ENCODE measurements at places on chromosomes 7 and 10.

- no peak for DNase-seq
Measured at GRCh38 chr7:85895835-85896234, 709.0 kb upstream of the SEMA3D start.

- DNase-seq, result no peak
Measured at GRCh38 chr7:134866617-134867016, 87.2 kb downstream of the CALD1 start.

- DNase-seq, result no peak
Measured at GRCh38 chr7:90968871-90969270, 295.4 kb upstream of the FZD1 start.

- no peak for DNase-seq
Measured at GRCh38 chr7:26076691-26077090, 75.3 kb upstream of the NFE2L3 start.

DNA sequence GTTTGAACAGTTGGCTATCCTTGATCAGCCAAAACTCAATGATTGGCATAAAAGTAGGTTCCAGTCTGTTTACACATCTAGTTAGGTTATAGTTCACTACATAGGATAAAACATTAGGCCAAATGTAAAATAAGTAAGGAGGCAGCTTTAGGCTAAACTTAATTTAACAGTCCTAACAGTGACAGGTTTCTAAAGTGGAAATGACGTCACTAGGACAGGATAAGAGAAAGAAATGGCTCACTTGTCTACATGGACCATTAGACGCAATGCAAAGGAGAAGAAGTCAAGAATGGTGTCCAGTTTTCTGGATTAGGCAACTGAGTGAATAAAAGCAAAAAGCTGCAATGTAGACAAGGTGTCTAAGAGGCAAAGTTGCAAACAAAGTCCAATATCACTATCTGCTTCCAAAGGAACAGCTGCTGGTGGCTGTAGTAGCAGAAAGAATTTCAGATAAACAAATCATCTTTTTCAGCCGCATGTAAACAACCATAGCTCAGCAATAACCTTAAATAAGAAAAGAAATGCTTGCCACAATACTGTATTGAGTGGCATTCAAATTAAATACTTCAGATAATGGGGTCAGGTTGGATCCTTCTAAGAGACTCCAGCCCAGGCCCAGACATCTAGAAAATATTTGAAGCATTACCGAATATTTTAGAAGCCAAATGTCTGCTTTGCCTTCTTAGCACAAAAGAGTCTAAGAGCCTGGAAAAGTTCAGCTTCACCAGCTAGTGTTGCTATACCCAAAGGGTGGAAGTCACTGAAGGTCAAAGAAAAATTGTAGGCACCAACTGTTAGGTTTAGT lies 154.2 kb downstream of the NEBL start:
- no peak for DNase-seq

- no peak for DNase-seq
Measured at GRCh38 chr7:93945083-93945482, 23.5 kb downstream of the GNG11 start.

DNA sequence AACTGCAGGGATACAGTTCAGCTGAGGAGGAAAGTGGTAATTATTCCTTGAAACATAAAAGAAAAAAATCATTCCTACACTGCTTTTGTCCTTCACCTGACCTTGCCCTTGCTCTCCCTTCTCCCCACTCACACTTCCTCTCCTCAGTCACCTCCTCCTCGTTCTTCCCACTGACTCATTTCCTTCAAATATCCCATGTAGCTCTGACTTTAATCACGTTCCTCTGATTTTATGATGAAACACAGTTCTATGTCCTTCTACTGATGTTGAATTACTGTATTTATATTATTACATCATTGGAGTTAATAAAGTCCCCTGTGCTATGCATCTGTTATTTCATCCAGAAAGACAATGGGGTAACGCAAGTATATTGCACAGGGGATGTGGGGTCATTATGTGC lies 575.6 kb downstream of the POM121L12 start:
- no peak for DNase-seq

- no peak for DNase-seq
Measured at GRCh38 chr7:40544871-40545303, 410.1 kb downstream of the SUGCT start.

GRCh38 chr7:29920491-29920890 lies 69.1 kb downstream of the SCRN1 start:
- DNase-seq, result no peak

DNA sequence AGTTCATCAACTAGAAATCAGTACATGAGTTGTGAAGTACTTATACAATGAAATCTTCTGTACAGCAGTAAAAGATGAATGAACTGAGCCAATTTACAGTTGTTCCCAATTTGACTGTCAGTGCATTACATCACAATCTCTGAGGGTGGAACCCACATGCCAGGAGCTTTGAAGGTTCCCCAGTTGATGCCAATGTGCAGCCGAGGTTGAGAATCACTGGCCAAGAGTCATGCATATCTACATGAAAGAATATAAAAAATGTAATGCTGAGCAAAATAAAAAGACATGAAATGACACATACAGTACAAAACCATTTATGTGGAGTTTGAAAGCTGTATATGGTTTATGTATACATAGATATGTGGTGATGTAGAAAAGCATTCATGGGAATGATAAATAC lies 22.1 kb upstream of the CCNJ start:
- no peak for DNase-seq

DNA sequence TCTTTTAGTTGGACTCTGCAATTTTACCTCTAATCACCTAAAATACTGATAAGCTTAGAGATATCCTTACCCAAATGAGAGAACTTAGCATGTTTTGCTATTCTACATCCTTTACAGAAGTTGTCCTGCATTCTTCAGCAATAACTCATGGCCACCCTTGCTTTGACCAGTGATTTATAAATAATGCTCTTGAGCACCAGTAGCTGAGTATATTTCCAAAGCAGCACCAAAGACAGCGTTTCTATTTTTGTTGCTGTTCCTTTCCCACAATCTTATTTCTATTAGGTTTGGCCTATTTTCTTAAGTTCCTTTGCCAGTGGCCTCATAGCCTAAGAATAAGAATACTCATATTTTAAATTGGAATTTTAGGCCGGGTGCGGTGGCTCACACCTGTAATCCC lies 15.0 kb downstream of the ARPC1A start:
- DNase-seq, result no peak

DNA sequence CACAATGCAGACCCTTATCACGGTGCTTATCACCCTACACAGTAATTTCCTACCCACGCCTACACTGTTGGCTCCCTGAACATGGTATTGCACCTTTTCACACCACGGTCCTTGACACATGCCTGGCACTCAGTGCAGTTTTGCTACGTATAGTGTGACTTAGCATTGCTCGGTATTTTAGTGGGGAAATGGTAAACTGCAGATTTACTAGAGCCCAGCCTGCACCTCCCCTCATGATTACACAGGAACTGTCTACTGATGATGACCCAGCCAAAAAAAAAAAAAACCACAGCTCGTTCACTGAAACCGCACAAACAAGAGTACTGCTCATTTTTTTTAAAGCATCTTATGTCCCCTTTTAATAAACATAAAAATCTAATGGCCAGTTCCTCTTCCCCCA lies 124.2 kb upstream of the ZNF746 start:
- no peak for DNase-seq

- DNase-seq, result no peak
Measured at GRCh38 chr7:93316730-93317129, 84.6 kb downstream of the VPS50 start.

GRCh38 chr7:124552217-124552616 lies 213.4 kb downstream of the GPR37 start:
- DNase-seq, result no peak
